ENCODE measurements at places on chromosomes 7 and 10.

DNA sequence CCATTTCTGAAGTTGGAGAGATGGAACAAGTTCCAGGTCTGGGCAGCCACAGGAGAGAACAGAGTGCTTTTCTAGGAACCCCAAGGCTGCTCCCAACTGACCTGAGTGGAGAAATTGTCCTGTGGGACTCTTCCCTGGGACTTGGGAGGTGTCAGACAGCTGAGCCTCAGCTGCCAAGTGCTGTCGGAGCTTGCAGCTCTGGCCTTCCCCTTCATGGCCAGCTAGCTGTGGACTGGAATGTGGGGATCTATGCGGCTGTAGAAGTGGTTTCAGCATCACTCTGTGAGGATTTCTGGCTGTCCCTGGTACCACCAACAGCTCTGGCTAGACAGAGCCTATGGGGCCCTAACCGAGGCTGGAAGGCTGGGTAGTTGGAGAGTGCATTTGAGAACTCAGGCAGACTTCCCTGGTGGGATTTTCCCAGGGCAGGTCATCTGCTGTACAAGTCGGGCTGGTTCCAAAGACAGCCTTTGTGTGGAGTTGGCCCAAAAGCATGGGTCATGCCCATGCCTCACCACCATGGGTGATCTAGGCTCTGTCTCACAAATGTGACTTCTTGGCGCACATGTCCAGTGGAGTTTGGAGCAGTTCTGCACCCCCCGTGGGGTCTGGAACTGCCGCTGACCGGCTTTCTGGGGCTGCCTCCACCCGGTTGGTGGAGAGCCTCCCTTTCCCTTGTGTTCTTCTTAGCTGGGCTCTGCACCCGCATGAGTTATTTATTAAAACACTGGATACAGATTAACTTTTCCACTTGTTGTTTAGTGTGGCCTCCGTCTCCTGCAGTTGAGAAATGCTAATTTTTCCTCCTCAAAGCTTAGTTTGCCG is 10.9 kb downstream of the SUFU start:
- DNase-seq, result no peak

DNA sequence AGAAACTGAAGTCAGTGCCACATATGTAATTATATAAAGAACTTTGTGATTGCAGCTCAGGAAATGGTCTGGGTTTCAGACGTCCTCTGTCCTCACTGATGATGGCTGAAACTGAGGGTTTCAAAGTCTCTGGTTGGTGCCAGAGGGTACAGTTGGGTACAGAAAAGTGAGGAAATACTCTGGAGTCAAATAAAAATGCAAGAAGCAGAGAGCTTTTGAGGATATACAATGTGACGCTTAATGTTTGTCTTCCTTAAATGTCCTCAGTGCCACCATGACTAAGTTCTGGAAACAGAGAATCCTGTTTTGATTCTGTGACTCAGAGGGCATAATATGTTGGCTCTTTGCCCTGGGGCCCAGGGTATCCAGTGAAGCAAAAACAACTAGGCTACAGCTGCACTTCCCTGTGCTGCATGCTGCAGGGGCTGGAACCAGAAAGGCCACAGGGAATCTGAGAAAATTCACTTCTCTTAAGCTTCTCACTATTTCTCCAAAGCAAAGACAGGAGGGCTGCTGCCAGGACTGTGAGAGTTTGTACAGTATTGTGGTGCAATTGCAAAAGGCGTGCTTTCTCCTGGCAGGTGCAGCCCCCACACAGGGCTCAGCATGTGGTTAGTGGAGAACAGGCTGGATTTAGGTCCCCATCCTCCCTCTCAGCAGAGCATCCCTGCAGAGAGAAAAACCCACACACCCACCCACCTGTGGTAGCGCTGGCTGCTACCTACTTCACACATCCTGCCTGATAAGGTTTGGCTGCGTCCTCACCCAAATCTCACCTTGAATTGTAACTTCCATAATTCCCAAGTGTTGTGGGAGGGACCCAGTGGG is 169.5 kb upstream of the SVIL start:
- no peak for DNase-seq

- DNase-seq, result no peak
Measured at GRCh38 chr10:89134963-89135362, 72.2 kb downstream of the CH25H start.

GRCh38 chr7:25726781-25727311 is 425.2 kb upstream of the NFE2L3 start:
- DNase-seq, result no peak

- DNase-seq, result no peak
Measured at GRCh38 chr7:30831227-30831626, 60.0 kb downstream of the MINDY4 start.

DNA sequence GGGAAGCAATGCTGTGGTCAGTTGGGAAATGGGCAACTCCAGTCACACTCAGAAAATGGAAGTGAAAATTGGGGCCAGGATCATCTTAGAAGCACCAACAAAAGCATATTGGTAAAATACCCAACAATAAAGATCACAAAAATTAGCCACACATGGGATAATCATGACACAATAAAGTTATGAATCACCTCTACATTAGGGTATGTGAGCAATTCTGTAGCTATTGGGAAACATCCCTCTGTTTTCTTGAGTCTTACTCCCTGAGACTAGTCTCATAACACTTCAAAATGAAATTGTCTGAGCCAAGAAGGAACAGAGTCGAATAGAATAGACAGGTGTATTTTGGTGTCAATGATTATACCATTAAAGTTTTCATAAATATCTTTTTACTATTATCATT is 178.3 kb downstream of the DYNC1I1 start:
- no peak for DNase-seq

Measured in stimulated activated CD4-positive, alpha-beta T cell treated with anti-CD3 and anti-CD28 coated beads, TNF-alpha, amount 100 ng/mL, for 48 hours (primary cell).